Gastrocnemius medialis (tissue), 4 donors: ENCODE measurements at places on chromosomes 5 and 9. TPM values are rescaled to one million over a fixed set of nuclear protein-coding genes. Genes with fewer than 3 reads are reported as not detected.

Gene SLC25A2
- total RNA-seq, result 0.49 TPM

Gene FBXO4
- 4.7 TPM for total RNA-seq

Gene POC5
- 4.4 TPM for total RNA-seq

Gene PDE6A
- total RNA-seq, result not detected

Gene PTPN3
- 133 TPM for total RNA-seq

Gene PRRX2
- 1.6 TPM for total RNA-seq

Gene CFAP90
- not detected for total RNA-seq

Gene DCP2
- total RNA-seq, result 26.7 TPM

Gene TEX10
- total RNA-seq, result 18.4 TPM

DNA sequence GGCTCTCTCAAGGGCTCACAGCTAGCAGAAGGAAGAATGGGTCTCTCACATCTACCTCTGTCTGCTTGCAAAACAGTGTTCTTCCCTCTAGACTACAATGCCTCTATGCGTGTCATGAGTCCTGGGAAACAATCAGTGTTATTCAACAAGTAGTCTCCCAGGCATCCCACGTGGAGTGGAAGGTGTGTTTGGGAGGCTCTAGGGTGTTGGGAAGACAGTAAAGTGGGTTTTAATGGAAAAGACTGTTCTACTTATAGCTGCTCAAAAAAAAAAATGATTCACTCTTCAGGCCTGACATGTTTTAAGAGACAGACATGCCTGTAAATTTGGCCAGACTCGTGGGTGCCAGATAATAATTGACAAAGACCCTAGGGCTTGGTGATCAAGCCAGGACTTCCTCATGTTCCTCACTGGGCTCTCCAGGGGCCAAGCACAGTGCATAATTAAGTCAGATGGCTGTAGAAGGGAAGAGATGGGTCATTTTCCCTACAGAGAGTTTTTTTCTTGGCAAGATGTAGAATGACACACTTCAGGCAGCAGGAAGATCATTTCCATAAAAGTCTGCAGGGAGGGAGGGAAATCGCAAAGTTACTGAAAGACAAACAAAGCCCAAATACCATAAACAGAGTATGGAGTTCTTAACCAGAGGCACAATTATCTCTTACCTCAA lies 246.4 kb downstream of the ACTL7B start:
- H3K27ac ChIP-seq, result no peak overlapping the region
- DNase-seq, result no peak
- no peaks in the 10 kb centered on the region for H3K27me3 ChIP-seq
- no peaks in the 10 kb centered on the region for H3K36me3 ChIP-seq
- no peaks in the 10 kb centered on the region for H3K4me1 ChIP-seq
- H3K4me3 ChIP-seq, result no peak overlapping the region

DNA sequence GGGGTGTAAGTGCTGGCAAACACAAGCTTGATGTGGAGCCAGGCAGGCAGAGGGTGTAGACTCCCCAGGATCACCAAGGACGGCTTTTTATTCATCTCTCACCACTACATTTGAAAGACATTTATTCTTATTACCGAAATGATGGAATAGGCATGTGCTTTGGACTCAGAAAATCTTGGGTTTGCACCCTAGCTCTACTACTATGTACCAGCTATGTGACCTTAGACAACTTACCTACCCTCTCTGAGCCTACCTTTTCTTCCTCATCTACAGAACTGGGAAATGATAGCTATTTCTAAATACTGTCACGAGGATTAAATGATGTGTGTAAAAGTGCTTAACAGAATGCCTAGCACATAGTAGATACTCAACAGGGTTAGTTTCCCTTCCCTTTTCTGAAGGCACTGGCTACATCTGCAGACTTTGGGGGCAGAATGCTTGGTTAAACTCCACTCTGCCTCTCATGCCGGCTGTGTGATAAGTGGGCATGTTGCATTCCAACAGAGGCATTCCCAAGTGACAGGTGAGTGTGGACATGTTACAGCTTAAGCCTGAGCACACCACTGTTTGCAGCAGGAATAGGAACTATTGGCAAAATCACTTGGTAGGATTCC lies 94.8 kb downstream of the SLC1A3 start:
- no peaks in the 10 kb centered on the region for H3K27me3 ChIP-seq
- no peak for DNase-seq
- no peaks in the 10 kb centered on the region for H3K4me1 ChIP-seq
- no peak overlapping the region for H3K4me3 ChIP-seq

DNA sequence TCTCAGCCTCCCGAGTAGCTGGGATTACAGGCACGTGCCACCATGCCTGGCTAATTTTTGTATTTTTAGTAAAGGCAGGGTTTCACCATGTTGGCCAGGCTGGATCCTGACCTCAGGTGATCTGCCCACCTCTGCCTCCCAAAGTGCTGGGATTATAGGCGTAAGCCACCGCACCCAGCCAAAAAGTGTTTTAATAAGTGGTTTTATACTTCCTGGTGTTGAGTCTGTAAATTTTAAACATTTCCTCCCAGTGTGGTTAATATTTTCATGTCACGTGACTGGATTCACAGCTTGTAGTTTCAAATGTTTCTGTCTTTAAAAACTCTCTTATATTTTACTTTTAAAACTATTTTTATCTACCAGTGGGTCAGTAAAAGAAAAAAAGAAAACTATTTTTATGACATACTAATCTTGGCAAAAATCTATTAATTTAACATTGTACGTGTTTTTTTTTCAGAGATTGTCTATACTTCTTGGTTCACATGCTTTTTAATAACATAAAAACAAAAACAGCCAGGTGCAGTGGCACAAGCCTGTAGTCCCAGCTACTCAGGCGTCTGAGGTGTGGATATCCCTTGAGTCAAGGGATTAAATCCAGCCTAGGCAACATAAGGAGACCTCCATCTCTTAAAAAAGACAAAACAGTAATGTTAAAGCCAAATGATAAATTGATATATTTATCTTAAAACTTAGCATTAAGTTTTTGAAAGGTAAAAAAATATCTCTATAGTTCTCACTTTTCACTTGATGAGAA lies 117.1 kb downstream of the DMXL1 start:
- DNase-seq, result no peak
- no peak overlapping the region for H3K27ac ChIP-seq
- no peak overlapping the region for H3K4me3 ChIP-seq
- H3K27me3 ChIP-seq, result no peaks in the 10 kb centered on the region
- peaks cover 13% of the 10 kb centered on the region for H3K36me3 ChIP-seq

DNA sequence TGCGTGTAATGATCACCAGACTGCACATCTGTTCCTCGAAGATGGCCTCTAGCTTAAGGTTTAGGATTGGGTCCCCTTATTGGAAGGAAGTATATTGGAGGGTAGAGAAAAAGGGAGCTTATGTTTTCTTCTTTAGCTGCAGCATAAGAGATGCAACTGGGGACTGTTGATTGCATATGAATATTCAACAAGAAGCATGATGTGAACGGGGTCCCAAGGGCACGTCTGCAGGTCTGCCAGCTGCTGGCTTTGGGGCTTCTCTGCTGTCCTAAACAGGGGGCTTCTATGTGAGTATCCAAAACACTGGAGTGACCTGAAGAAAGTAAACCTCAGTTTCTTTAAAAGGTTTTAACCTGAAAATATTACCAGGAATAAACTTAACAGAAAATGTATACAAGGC lies 3.6 kb upstream of the BNIP1 start:
- no peak for DNase-seq
- H3K36me3 ChIP-seq, result peaks cover 16% of the 10 kb centered on the region
- H3K27ac ChIP-seq, result no peak overlapping the region
- H3K4me3 ChIP-seq, result no peak overlapping the region
- H3K4me1 ChIP-seq, result peaks cover 3% of the 10 kb centered on the region
- no peaks in the 10 kb centered on the region for H3K27me3 ChIP-seq

GRCh38 chr5:150026682-150027172 lies 26.2 kb downstream of the HMGXB3 start:
- H3K27me3 ChIP-seq, result no peaks in the 10 kb centered on the region
- DNase-seq, result no peak
- H3K4me1 ChIP-seq, result peaks cover 39% of the 10 kb centered on the region
- H3K36me3 ChIP-seq, result peaks cover 65% of the 10 kb centered on the region
- H3K27ac ChIP-seq, result no peak overlapping the region

DNA sequence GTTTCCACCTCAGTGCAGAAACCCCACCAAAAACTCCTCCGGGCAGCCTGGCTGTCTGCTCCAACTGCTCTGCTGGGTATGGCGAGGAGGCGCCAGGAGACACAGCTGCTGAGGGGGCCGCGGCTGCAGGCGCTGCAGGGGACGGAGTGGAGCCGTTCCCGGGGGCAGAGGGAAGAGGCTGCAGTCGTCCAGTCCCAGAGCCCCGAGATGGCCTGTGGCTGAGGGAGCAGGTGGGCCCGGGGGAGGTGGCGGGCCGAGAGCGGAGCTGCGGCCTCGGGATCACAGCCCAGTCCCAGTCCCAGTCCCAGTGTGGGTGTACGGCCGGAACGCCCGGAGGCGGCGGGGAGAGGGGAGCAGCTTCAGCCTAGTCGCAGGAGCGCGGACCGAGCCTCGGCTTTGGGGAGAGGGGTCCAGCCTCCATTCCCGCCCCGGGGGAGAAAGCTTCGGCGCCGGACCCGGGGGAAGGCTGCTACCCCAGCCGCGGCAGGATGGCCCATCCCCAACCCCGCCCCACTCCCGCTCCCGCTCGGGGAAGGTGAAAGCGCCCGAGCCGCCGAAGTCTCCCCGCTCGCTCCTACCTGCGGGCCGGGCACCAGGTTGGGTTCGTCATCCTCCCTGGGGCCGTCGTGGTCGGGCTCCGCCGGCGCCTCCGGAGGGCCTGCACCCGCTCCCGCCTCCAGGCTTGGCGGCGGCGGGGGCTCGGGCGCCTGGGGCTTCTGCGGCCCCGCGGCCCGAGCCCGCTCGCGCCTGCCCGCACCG lies 513 bp downstream of the FAM193B start:
- peaks cover 51% of the 10 kb centered on the region for H3K4me1 ChIP-seq
- no peak for DNase-seq
- peak overlapping the region; percentile 89 for H3K27ac ChIP-seq

- H3K27me3 ChIP-seq, result no peaks in the 10 kb centered on the region
- H3K4me1 ChIP-seq, result no peaks in the 10 kb centered on the region
- no peak for DNase-seq
- no peak overlapping the region for H3K27ac ChIP-seq
Observed at GRCh38 chr5:113969901-113970300, 392.0 kb upstream of the KCNN2 start.

- H3K4me1 ChIP-seq, result peaks cover 31% of the 10 kb centered on the region
- DNase-seq, result no peak
- H3K27me3 ChIP-seq, result no peaks in the 10 kb centered on the region
- no peak overlapping the region for H3K4me3 ChIP-seq
- no peak overlapping the region for H3K27ac ChIP-seq
Observed at GRCh38 chr9:123863164-123863855, 66.6 kb downstream of the DENND1A start.

DNA sequence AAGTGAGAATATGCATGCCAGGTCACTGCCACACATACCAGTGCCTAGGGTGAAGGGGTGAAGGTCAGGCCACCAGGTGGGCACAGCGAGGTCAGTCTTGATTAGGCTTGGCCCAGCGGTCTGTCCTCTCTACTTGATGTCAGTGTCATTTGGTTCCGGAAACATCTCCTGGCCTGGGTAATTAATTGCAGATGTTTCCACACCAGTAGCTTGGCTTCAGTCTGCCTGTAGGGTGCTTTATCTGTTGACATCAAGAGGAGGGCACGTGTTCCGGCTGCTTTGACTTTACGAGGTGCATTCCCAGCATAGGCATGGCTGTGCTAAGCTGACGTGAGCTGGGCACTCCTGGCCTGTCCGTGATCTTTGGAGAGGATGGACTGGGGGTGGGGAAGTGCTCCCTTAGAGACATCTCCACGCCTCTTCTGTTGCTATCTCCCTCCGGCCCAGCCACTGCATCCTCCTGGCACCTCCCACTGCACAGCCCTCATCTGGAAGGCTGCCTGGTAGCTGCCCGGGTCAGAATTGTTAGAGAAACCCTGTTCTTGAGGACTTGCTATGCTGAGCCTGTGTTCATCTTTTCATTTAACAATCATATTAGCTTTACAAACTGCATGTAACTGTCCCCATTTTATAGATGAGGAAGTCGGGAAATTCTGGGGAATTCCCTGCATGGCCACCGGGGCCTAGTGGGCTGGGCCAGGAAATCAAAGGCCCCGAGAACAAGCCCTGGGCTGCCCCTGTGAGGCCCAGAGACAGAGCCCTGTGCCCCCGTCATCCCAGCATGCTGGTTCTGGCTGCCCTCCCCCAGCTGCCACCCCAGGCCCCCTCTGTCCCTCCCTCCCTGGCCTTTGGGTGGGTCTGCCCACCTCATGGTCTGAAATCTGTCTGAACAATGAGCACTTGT lies 29.1 kb downstream of the JADE2 start:
- no peaks in the 10 kb centered on the region for H3K36me3 ChIP-seq
- H3K4me3 ChIP-seq, result no peak overlapping the region
- H3K27ac ChIP-seq, result peak overlapping the region; percentile 32
- DNase-seq, result peak; percentile 50
- no peaks in the 10 kb centered on the region for H3K27me3 ChIP-seq
- H3K4me1 ChIP-seq, result peaks cover 27% of the 10 kb centered on the region

- no peak overlapping the region for H3K27ac ChIP-seq
- peaks cover 46% of the 10 kb centered on the region for H3K4me1 ChIP-seq
- no peaks in the 10 kb centered on the region for H3K27me3 ChIP-seq
- no peak overlapping the region for H3K4me3 ChIP-seq
- DNase-seq, result no peak
Observed at GRCh38 chr5:142780871-142781270, 10.7 kb downstream of the ARHGAP26 start.

- peaks cover 11% of the 10 kb centered on the region for H3K4me1 ChIP-seq
- DNase-seq, result peak; percentile 18
- no peaks in the 10 kb centered on the region for H3K36me3 ChIP-seq
Observed at GRCh38 chr5:114055318-114056184, 306.3 kb upstream of the KCNN2 start.

DNA sequence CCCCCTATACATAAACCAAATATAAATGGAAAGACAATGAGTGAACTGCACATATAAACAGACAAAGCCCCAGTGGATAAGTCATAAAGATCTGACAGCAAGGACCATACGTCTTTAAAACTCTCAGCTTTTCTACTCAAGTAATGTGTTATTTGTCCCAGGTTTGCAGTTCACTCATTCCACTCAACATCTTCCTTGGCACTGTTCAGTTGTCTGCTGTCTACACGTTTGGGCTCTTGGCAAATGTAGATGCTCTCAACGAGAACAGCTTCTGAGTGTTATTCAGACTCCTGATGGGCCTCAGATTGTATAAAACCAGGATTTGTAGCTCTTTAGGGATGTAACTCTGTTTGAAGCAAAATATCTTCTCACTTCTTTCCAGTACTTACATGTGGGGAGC lies 198.2 kb upstream of the SEMA6A start:
- H3K4me3 ChIP-seq, result no peak overlapping the region
- no peaks in the 10 kb centered on the region for H3K27me3 ChIP-seq
- H3K27ac ChIP-seq, result no peak overlapping the region
- H3K4me1 ChIP-seq, result no peaks in the 10 kb centered on the region
- DNase-seq, result no peak

DNA sequence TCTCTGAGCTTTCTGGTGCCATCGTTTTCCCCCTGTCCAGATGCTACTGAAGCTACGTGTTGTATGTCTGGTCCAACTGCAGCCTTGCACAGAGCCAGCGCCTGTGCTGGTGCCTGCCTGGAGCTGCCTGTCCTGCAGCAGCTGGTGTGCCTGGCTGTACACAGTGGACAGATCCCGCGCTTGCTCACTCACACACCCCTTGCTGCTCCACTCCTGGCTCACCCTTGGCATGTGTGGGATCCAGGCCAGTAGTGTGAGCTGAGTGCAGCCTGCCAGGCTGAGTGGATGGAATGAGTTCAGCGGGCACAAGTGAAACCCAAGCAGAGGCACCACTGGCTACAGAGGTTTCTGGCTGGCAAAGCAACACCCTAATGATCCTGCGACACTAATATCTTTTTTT lies 40.4 kb downstream of the FER start:
- H3K27ac ChIP-seq, result peak overlapping the region; percentile 16
- H3K27me3 ChIP-seq, result no peaks in the 10 kb centered on the region
- H3K4me1 ChIP-seq, result peaks cover 6% of the 10 kb centered on the region
- DNase-seq, result peak; percentile 53
- H3K4me3 ChIP-seq, result no peak overlapping the region

GRCh38 chr9:79382044-79382443 lies 189.7 kb upstream of the TLE4 start:
- DNase-seq, result no peak
- H3K27me3 ChIP-seq, result no peaks in the 10 kb centered on the region
- H3K4me1 ChIP-seq, result no peaks in the 10 kb centered on the region
- no peak overlapping the region for H3K4me3 ChIP-seq
